Hematopoietic multipotent progenitor cell treated with erythropoietin and hydrocortisone succinate and interleukin-3 and kit ligand, for 17 days (in vitro differentiated cells): ENCODE measurements at places on chromosomes 16 and 17.

DNA sequence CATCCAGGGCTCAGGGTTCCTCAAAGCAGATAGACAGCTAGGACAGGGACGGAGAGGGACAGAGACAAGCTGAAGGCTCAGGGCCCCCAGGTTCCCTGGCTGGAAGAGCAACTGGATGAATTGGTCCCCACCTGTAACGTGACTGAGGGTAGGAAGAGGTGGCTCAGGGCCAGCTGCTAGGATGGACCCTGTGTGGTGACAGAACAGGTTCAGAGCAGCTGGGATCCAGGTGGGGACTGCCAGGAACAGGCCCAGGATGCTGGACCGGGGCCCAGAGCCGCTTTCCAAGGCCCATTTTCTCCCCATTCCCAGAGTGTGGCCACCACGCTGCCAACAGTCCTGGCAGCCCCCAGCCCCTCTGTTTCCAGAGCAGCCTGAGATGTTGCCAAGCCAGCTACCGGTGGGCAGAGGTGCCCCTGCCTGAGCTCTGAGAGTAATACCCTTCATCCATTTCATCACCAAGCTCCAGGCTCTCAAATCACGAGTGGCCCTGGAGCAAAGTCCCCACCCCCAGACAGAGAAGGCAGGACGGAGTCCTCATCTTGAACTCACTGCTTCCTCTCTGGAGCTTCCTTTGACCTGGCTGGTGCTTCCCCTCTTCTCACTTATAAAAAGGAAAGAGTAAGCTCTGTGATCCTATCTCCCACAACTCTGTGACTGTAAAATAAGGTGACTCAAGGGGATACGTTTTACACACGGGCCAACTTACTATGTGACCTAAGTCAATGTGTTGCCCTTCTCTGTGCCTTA lies 79.6 kb downstream of the TMEM132E start:
- no peak for DNase-seq

- no peak for DNase-seq
These were observed 30.3 kb downstream of the PIK3R5 start for GRCh38 chr17:8935191-8935590.

DNA sequence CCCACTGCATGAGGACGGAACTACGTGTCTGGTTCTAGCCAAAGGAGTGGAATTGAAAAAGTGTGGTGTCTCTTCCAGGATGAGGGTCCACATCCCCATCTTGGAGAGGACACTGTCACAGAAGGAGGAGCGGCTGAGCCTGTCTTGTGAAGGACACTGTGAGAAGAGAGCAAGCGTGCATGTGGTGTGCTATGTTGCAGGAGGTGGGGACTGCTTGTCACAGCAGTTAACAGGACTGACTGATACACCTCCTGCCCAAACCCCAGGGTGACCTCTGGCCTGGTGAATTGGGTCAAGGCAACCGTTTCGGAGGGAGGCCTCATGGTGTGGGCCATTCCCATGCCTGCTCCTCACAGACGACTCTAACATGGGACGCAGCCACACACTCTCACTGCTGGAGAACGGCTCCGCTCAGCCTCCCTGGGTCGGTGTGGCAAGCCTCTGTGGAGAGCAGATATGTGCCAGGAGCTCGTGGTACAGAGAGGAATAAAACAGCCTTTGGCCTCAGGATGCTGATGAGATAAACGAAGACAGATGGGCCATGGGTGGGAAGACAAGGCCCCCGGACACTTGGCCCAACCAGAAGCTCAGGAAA lies 56.4 kb upstream of the RBFOX3 start:
- no peak for DNase-seq

DNA sequence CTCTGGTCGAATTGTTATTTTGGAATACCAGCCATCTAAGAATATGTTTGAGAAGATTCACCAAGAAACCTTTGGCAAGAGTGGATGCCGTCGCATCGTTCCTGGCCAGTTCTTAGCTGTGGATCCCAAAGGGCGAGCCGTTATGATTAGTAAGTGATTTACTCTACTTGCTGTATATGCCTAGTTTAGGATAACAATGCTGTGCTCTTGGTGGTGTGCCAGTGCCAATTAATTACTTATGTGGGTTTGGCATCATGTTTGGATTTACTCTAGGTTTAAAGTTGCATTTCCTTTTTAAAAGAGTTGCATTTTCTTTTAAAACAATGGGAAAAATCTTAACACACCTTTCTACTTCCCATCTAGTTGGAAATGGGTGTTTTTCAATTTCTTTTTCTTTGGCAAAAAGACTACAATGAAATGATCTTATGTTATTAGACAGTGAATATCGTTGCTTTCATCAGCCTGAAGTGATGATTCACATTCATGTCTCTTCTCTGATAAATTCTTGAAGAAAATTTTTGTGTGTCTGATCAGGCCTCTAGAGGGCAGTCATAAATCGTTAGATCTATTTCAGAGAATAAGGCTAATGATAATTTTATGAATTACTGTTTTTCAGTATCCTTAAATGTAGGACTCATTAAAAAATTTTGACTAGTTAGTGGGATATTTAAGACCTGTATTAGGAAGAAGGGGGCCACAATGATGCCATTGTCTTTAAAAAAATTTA lies 5.6 kb downstream of the SF3B3 start:
- peak; percentile 82 for DNase-seq

GRCh38 chr16:65196420-65197075 lies 74.7 kb upstream of the CDH11 start:
- DNase-seq = no peak

DNA sequence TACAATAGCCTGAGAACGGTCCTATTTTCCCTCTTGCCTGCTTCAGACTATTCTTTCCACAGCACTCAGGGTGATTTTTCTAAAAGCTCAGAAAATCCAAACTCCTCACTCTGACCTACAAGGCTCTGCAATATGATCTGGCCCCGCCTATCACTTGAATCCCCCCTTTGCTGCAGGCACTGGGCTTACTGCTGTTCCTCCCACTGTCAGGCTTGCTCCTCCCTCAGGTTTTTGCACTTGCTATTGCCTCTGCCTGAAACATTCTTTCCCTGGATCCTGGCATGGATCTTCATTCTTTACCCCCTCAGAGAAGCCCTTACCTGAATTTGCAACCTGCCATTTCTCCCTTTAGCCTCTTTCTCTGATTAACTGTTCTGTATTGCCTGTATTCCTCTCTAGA lies 52.3 kb downstream of the RPGRIP1L start:
- DNase-seq = no peak
